SHP77 treated with DMSO at 0.1 percent for 48 hours (cell line): ENCODE measurements at places on chromosomes 6 and 20.

DNA sequence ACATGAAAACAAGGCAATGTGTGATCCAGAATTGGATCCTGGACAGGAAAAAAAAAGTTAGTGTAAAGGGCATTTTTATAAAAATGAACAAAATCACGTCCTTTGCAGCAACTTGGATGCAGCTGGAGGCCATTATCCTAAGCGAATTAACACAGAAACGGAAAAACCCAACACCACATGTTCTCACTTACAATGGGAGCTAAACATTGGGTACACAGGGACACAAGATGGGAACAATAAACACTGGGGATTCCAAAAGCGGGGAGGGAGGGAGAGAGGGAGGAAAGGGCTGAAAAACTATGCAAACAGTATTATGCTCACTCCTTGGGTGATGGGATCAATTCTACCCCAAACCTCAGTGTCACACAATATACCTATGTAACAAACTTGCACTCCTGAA is 91.4 kb upstream of the BTBD3 start:
- DNase-seq = no peak

GRCh38 chr20:20824924-20825584 is 112.6 kb upstream of the RALGAPA2 start:
- DNase-seq = peak; percentile 56

DNA sequence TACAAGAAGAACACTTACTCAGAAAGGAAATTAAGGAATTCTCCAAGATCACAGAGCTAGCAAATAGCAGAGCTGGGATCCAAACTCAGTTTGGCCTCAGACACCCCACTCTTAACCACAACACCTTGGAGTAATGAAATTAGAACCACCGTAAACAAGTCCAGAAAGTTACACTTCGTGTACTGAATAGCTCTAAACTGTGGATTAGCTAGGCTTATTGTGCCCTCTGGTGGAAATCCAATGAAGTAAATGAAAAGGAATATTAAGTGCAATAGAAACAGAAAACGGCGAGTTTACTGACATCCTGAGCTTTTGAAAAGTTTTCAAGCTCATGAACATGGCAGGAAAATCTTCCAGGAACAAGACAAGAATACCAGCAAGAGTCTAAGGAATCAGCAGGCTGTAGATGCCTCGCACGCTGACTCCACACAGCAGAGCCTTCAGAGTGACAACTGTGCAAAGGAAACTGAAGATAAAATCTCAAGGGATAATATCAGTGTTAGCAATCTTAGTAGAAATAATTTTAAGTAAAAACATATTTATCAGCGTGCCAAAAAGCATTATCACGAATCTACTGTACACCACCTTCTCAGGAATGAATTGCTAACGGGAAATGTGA is 34.6 kb downstream of the FBXO5 start:
- peak; percentile 8 for DNase-seq

- DNase-seq = no peak
Observed at GRCh38 chr6:7080311-7080710, 27.4 kb upstream of the RREB1 start.

- DNase-seq = no peak
Observed at GRCh38 chr6:117601811-117602150, 530 bp downstream of the GOPC start.

DNA sequence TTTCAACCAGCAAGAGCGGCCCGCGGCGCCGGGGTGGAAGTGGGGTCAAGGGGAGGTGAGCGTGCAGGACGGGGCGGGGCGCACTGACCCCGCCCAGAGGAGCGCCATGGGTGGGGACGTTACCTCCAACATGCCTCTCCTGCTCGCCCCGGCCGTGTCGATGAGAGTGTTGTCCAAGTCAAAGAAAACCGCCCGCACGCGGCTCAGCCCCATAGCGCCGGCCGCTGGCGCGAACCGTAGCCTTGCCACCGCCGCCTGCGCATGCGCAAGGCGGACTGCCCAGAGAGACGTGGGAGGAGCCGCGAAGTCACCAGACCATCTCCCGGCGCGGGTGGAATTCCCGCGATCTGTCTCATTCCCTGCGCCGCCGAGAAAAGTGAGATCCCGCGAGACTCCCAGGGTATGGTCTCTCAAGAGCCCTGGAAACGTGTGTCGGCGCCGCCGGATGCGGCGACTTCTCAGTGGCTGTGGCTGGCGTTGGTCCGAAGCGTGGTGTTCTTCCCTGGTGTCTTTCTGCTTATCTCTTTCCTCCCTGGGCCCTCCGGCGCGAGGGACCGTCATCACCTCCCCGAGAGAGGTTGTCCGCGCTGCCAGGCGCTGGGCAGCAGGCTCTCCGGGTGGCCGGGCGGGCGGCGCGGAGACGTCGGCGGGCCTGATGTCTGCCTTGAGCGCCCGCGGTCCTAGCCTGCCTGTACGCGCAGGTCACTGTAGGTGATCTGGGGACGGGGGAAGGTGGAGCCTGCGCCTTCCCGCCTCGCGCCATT is at the start of gene NANP:
NANP (minus strand) TSS at position 279 of the 764 bp plus-strand sequence; CDS start at position 213, 66 bp downstream.
- DNase-seq = peak; percentile 99

GRCh38 chr20:36377348-36378326 is 71.5 kb downstream of the DLGAP4 start:
- DNase-seq = no peak

DNA sequence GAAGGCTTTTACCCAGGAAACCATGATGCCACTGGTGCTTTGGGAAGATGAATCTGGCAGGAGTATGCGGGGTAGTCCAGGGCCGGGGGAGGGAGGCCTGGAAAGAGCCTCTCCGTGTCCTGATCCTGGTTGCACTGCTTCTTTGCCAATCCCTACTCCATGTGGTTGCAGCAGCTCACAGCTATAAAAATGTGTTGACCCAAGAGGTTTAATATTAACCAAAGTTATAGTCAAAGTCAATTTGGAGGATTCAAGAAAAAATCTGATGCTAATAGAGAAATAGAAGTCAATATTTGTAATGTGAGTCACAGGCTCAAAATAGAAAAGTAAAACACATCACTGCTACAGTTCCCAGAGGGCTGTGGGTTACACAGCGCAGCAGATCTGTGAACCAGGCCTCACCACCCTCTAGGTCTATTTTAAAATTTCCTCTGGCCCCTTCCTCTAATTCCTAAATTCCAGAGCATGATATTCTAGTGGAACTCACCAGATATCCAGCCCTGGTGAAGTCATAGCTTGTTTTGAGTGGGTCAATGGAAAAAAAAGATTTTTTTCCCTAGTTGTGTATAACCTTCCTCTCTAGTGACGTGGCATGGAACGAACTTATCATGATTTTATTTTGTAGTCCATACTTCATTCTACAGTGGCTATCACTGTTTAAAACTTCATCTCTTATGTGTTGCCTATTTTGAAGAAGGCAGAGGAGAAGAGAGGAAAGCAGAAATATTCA is 63.2 kb upstream of the BMP2 start:
- no peak for DNase-seq

DNA sequence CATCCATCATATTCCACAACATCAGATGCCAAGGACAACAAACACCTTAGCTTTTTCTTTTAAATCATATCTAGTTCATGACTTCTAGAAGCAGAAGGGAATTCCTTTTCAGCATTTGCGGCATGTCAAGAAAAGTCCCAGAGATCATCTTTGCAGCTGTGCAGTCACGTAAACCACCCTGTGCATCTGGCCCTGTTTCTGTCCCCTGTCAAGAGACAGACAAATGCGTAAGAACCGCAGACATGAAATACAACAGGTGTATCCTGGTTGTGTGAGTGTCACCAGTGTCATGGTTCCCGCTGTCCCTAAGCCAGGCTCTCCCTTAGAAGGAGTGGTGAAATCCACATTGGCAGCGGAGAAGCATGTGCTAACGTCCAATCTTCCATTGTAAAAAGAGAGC is 28.1 kb downstream of the LY86 start:
- no peak for DNase-seq

DNA sequence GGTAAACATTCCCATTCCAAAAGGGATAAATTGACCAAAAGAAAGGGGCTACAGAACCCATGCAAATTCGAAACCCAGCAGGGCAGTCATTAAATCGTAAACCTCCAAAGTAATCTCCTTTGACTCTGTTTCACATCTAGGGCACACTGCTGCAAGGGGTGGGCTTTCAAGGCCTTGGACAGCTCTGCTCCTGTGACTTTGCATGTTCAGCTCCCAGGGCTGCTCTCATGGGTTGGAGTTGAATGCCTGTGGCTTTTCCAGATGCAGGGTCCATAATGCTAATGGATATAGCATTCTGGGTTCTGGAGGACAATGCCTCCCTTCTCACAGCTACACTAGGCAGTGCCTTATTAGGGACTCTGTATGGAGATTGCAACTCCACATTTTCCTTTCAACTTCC is 211.9 kb upstream of the MANEA start:
- DNase-seq = no peak

DNA sequence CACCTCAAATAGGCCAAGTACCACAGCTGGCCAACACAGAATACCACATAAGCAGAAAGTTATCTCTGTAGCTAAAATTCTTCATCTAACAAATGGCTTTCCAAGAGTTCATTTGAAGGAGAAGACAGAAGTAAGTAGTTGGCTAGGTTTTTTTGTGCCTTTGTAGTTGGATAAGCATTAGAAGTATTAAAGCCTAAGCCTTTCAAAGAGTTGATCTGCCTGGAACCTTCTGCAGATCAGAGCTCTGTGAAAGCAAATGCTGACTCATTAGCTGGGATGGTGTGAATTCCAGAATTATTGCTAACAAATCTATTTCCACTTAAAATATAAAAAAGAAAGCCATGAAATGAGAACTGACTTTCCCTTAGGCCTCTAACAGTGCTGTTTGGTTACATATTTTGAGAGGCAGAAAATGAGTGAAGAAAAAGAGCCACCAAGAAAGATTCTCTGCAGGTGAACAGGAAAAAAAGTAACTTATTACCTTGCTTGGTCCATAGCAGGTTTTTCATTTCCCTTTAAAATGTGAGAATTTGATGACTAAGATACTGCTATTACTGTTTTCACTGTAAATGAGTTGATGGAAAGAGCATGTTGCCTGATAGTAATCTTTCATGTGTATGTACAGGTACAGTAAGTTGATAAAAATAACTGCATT is 763.2 kb upstream of the FLRT3 start:
- no peak for DNase-seq

DNA sequence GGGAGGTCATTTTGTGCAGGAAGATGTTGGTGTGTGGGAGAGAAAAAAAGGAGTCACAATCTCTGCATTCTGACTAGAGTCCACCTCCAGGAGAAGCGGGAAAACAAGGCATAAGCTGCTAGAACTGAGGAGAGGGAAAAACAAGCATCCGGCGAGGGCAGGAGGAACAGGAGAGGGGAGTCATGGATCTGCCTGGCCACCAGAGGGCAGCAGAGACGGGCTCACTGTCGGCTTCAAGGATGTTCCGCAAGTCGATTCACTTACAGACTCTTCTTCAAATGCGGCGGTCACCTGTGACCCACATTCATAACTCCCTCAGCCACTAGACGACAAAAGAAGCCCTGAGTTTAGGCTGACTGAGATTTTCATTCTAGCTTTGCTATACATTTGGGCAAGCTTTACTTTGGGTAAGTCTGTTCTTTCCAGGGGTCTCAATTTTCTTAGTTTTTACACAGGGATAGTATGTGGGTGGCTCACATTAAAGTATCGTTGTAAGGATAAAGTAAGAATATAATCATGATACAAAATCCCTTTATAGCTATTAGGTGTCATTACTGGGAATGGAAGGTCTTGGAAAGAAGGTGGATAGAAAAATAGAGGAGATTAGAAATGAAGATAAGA is 6.6 kb upstream of the BTNL2 start:
- DNase-seq = no peak

GRCh38 chr6:14290041-14290771 is 172.6 kb downstream of the CD83 start:
- DNase-seq = no peak

GRCh38 chr20:38579219-38579910 is 1.6 kb upstream of the ADIG start:
- DNase-seq = no peak

DNA sequence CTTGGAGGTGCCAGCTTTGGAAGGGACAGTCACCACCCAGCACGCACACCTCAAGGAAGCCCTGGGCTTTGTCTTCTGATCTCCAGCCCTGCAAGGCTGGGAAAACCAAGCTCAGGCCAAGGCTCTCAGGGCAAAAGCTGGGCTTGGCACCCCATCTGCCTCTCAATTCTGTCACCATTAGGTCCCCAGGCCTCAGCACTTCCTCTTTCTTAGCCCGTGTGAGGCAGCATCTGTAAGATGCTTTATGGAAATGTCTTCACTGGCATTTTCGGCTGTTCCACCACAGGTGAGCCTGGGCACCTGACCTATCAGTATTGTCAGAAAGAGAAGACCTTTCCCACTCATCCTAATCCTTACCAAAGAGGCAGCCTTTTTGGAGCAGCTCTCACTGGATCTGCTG is 24.6 kb downstream of the GMEB2 start:
- DNase-seq = no peak

DNA sequence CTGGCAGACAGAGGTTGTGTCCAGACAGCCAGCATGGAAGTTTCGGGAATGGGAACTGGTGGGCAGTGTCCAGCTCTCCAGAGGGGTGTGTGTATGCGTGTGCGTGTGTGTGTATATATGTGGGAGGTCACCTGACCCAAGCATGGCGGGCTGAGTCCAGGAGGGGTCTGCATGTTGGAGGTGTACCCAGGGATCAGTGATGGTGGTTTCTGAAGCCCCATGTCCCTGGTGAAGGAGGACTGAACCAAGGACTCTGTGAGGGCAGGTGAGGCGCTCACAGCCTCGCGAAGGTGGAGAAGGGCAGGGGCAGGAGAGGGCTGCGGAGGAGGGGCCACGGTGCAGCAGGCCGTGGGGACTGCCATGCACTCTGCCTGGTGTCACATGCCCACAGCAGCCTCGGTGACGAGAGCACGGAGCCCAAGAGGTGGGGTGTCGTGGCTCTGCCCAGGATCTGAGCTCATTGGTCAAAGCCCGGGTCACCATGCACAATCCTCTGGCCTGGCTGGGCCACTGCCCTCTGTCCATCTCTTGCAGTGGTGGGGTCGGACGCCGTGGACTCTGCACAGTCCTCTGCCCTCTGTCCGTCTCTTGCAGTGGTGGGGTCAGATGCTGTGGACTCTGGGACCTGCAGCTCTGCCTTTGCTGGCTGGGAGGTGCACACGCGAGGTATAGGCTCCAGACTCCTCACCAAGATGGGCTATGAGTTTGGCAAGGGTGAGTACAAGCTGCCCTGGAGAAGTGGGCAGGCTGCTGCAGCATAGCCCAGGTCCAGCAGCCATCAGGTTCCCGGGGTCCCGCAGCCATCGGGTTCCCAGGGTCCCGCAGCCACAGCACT is 2.1 kb upstream of the LIME1 start:
- DNase-seq = no peak

DNA sequence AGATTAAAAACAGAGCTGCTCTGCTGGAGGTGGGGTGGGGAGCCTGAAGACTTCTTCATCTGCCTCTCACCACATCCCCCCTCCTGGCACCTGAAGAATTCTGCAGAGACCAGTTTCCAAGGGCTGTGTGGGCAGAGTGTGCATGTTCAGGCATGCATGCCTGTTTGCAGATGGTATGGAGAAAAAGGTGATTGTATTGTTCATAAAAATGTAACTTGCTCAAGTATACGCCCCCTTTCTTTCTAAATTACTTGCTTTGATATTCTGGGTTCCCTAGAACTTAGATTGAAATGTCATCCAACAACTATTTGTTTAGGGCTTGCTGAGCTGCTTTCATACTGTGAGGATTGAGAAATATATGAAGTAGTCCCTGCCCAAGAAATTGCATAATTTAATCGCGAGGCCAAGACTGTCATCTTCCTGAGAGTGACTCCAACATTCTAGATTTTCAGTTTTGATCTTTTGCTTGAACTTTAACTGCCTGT is 83.6 kb downstream of the LCA5 start:
- DNase-seq = no peak

- no peak for DNase-seq
Observed at GRCh38 chr6:121573481-121573880, 138.0 kb downstream of the GJA1 start.
